ENCODE measurements at places on chromosomes 3 and 15.
A peak's percentile ranks its signal among the peaks of the same experiment; 100 is the strongest.

DNA sequence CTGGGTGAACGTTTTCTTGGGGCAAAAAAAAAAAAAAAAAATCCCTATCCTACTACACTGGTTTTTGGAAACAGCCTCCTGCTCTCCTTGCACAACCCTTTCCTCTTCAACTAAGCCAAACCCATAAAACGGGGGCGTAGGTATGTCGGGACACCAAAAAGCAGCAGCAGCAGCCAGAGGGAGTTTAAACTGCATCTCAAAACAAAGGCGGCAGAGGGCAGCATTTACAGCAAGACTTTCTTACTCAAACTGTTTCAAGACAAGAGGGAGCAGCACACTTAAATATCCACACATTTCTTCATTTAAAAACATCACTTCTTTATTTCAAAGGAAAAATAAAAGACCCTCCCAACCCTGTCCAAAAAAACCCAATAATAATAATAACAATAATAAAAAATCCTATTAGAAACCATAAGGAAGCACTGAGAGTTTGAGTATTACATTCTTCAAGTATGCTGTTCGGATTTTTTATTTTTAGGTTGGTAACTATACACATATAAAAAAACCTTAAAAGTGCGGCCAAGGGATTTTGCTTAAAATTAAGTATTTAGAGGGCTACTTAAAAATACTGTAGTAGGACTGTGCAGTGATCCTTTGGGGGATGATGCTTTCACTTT is 43.9 kb upstream of the PLXND1 start:
- peak; percentile 44 for DNase-seq

- no peak for DNase-seq
These were observed 158.1 kb downstream of the SSR3 start for GRCh38 chr3:156396851-156397250.

- DNase-seq = no peak
These were observed 30.7 kb upstream of the CHD2 start for GRCh38 chr15:92869263-92869940.

- no peak for DNase-seq
These were observed 74.9 kb upstream of the MFGE8 start for GRCh38 chr15:88987934-88988671.

- DNase-seq = no peak
These were observed 5.8 kb upstream of the CAMP start for GRCh38 chr3:48217449-48217848.

DNA sequence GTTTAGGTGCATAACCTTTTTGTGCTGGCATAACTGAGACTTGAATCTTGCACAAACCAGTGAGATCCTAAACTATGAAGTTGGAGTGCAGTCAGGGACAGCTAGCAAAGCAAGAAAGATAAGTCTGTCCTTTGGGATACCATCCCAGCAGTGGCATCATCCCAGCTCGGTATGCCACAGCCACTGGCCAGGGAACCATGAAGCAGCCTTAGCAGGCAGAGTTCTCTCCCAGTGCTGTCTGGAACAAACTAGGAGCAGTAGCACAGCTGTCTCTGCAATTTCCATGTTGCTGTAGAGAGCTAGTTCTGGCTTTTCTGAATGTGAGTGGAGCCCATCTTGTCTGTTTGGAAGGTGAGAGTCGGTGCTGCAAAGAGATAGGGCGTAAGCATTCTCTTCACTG is 130.3 kb downstream of the DTWD1 start:
- DNase-seq = no peak

DNA sequence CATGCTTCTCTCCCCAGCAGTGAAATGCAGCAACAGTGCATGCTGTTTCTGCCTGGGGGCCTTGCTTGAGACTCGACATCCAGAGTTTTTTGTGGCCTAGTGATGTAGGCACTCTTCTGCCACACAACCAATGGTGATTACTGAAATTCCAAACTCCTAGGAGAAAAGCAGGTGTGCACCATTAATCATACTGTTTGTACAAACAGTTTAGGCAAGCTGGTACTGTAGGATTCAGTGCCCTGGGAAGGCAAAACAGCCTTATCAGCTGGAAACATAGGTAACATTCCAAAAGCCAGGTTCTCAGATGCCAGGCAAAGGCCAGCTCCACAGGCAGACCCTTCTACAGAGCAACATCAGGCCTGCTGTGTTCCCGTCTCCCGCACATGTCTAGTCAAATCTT is 17.5 kb upstream of the RBP1 start:
- no peak for DNase-seq

DNA sequence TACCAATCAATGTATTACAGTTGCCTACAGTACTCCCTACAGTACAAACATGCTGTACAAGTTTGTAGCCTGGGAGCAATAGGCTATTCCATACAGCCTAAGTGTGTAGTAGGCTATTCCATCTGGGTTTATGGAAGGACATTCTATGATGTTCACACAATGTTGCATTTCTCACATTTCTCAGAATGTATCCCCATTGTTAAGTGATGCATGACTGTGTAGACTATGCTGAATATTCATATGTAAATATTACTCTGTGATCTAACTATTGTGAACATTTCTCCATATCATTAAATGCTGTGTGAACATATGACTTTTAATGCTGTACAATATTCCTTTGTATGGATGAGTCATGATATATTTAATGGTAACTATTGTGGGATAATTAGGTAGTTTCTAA is 139.2 kb upstream of the ADAMTS9 start:
- no peak for DNase-seq

- DNase-seq = no peak
These were observed 5.0 kb downstream of the ZDHHC3 start for GRCh38 chr3:44970926-44971490.

GRCh38 chr15:101150723-101151040 is 101.2 kb downstream of the CHSY1 start:
- DNase-seq = no peak

- no peak for DNase-seq
These were observed 32.5 kb downstream of the DMXL2 start for GRCh38 chr15:51589881-51590568.

DNA sequence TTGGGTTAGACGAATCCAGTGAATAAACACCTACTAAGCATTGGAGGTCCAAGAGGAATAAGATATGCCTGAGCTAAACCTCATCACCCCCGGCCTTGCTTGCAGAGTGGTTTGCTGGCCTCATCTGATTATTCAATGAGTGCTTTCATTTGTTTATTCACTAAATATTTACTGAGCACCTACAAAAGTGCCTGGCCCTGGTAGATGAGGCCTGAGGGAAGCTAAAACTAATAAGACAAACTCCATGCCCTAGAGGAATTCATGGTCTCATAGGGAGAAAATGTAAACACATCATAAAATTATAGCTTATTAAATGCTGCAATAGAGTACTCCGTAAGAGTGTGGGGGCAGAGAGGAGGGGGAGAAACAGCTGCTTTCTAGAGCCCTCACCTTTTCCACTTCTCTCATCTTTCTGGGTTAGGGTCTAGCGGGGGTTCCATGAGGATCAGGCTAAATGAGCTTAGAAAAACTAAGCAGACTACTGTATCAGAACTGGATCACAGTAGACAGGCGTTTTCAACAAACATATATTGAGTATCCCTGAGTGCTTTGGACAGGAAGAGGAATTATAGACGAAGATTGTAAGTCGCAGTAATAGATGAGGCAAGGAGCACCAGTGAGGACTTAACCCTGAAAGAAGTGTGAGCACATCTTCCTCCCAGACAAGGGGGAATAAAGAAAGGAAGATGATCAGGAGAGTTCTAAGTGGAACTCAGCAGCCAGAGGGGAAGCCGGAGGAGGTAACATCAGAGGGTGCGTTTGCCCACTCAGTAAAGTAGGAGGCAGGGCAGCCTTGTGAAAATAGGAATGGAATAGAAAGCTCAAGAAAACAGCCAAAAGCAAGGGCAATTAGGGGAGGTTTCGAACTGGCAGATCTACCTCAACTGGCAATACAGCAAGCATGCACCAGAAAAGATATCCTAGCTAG is 31.5 kb upstream of the LAMP3 start:
- no peak for DNase-seq

DNA sequence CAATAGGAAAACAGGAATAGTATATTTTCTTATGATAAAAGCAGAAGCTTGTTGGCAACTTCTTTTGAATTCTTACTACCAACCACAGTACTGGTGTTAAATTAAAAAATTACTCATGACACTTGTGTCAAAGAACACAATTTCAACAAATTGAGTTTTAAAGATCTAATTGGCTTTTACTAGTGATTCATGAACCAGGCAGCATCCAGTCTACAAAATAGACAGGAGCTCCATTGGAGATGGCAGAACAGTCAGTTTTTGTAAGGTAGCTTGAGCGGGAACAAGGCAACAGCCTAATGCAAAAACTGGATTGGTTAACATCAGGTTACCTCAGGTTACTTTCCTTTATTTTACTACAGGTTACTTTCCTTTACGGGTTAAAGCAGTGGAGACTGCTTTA is 181.3 kb upstream of the THBS1 start:
- DNase-seq = no peak

- DNase-seq = no peak
These were observed 114.8 kb downstream of the PEX5L start for GRCh38 chr3:179921951-179922350.

DNA sequence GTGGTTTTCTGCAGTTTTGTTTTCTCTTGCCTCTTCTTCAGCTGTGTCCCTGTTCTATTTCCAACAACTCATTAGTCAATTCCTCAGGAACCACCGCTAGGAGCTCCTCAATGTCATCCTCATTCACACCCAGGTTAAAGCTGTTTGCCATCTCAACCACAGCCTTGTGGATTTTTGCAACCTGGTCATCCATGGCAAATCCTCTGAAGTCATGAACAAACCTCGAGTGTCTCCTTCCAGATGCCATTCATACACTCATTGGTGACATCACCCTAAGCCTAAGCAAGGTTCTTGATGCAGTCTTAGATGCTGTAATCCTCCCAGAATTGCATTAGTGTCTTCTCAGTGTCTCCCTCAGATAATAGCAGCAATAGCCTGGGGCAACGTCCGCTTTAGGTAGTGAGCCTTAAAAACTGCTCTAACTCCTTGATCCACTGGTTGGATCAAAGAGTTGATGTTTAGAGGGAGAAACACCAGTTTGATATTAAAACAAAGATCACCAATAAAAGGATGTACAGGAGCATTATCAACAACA is 31.5 kb upstream of the ZNF502 start:
- no peak for DNase-seq

DNA sequence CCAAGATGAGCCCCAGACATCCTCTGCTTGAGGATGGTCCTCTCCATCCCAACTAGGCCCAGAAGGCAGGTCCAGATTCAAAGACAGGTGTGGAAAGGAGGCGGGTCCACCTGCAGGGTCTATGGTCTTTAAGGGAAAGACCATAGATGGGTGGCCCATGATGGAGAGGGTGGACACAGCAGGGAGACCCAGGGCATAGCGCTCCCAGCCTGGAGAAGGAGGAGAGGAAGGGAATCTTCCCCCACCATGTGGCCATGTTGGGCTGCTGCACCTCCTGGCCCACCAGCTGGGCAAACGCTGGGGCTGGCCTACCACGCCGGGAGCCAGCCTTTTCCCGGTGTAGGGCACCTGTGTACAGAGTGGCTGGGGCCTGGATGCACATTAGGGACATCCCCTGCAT is 265.2 kb upstream of the TLE3 start:
- no peak for DNase-seq

GRCh38 chr15:33028495-33028894 is 166.0 kb downstream of the FMN1 start:
- DNase-seq = no peak

DNA sequence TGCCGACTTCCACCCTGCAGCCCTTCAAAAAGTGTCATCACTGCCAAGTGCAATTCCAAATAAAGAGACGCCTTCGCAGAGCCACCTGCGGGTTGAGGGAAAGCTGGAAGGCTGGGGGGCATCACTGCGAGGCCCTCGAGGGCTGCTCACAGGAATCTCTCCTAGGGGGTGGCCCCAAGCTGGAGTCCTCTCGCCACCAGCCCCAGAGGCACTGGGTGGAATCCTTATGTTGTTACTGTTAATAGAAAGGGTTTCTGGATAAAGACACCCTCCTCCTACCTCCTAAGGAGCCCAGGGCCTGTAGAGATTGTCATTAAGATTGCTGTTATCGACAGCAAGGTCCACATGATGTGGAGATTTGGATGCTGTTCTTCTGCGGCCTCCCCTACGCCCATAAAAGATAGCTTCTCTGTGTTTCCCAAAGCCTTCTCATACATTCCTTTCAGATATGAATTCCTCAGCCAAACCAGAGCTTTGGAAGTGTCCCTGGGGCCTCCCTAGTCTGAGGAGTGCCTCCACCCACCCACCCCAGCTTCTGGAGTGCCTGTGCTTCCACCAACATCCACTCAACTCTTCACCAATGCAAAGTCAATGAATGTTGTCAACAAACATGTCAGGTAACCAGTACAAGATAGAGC is 512.7 kb downstream of the SHQ1 start:
- DNase-seq = no peak

DNA sequence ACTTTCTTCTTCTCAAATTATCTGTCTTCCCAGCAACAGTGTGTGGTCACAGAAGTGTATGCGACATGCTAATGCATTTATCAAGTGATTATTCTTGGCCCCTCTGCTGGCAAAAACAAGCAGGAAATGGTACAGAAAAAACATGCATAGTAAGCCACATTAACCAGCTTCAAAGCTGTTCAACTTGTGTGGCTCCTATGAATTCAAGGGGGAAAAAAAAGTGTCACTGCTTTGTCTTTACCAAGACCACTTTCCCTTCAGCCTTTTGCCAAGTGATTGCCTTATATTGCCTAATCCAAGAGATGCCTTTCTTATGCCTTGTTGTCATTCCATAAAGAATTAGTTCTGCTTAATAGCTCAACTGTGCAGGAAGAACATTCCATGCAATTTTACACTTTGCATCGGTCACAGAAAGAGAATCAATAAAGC is 39.1 kb downstream of the PRTG start:
- DNase-seq = no peak

- DNase-seq = no peak
These were observed 135.1 kb downstream of the HCN4 start for GRCh38 chr15:73233623-73234022.

- no peak for DNase-seq
These were observed 7.3 kb downstream of the TYRO3 start for GRCh38 chr15:41566121-41566885.

DNA sequence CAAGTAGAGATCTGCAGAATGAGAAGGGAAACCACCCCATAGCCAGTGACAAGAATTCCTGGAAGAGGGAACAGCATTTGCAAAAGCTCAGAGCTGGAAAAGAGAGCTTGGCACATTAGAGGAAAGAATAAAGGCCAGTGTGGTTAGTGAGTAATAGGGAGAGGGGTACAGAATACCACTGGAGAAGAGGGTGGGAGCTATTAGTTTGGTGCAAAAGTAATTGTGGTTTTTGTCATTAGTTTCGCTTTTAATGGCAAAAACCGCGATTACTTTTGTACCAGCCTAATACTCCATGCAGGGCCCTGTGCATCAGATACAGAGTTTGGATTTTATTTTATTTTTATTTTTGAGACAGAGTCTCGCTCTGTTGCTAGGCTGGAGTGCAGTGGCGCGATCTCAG is 9.8 kb downstream of the SLC24A1 start:
- no peak for DNase-seq

GRCh38 chr15:51343466-51343865 is 2.0 kb downstream of the GLDN start:
- no peak for DNase-seq

DNA sequence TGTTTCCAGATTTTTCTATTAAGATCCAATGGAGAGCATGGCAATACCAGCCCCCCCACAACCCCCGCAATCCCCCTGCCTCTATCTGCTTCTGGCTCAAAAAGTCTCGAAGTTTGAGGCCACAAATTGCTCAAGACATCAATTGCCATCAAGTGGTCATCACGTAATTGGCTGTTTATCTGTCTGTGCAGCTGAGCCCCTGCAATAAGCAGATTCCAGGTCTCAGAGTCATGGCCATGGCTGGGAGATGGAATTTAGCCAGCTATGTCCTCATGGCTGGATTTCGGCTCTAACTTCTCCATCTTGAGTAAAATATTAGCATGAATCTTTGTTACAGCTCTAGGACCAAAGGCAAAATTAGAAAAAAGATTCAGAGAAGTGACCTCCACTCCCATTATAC is 22.7 kb downstream of the SSUH2 start:
- no peak for DNase-seq

All from activated T-cell treated with anti-CD3 and anti-CD28 coated beads, Interleukin-2, amount 50 U/mL, for 1 hour (primary cell).